ENCODE measurements at places on chromosomes 5 and 9.

- DNase-seq = no peak
Observed at GRCh38 chr9:26129217-26129616, 451.0 kb upstream of the TUSC1 start.

DNA sequence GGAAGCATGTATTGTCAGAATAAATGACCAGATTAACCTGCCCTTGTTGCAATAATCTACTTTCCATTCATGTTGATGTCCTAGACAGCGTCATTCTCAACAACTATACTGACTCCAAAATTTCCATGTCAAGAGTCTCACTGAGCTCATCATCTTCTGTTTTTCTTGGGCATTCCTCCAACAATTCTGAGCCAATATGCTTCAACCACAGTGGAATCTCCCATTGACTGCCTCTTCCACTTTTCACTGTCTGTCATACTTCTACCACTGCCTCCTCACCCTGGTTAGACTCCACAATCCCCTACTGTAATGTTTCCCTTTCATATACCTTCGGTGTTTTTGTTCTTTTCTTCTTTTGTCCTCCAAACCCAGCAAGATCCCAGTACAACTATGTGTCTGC lies 162.8 kb downstream of the TLE1 start:
- DNase-seq = no peak

DNA sequence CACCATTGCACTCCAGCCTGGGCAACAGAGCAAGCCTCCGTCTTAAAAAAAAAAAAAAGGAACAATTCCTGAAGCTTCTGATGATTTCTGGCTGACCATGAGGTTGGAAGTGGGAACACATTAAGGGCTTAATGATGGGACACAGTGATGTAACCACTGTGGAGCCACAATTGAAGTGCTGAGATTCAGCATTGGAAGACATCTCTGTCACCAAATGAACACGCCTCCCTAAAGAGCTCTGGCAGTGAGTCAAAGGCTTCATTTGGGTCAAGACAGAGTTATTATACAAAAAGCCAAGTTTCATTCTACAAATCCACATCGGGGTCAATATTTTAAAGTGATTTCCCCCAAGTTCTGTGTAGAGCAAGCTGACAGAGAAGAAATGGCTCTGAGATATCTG lies 4.5 kb upstream of the S1PR3 start:
- peak; percentile 79 for DNase-seq

- DNase-seq = no peak
Observed at GRCh38 chr5:10366310-10367272, 13.1 kb downstream of the MARCHF6 start.

GRCh38 chr5:171309276-171310211 lies 496 bp downstream of the TLX3 start:
- no peak for DNase-seq

DNA sequence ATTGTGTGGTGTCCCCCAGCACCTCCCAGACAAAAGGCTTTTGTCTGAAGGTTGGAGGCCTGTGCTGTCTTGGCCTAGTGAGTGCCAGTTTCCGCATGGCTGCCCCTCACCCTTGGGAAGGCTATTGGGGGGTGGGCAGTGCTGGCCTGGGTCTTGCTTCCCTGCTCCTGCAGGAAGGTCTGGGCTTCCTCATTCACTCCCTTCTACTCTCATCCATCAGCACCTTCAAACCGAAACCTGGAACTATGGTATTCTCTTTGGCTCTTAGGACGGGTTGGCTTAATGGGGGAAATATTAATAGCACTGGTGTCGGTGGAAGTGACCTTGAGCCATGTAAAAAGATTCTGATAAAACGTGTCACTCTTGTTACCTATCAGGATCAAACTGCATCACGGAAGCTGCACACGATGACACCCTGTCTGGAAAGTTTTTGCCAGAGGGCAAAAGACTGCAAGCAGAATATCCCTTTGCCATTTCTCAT lies 34.0 kb upstream of the GLRX start:
- no peak for DNase-seq

Data from right lung (tissue), 10 donors.